ENCODE measurements at places on chromosomes 4 and X.
A peak's percentile ranks its signal among the peaks of the same experiment; 100 is the strongest.

DNA sequence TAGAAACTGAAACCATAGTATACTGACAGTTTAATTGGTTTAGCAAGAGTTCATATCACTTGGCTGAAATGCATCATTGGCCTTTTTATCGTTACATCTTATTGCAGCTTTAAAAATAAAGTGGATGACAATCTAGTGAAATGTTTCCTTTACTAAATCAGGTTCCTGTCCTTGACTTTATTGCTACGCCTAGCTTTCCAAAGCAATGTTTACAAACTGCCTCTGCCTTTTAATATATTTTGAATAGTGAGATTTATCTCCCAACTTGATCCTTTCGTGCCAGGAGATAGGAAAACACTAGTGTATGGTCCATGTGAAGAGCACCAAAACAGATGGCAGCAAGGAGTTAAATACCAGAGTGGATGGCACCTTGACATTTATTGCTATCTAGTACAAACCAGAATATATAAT is 67.0 kb downstream of the GPC3 start:
- DNase-seq = no peak

DNA sequence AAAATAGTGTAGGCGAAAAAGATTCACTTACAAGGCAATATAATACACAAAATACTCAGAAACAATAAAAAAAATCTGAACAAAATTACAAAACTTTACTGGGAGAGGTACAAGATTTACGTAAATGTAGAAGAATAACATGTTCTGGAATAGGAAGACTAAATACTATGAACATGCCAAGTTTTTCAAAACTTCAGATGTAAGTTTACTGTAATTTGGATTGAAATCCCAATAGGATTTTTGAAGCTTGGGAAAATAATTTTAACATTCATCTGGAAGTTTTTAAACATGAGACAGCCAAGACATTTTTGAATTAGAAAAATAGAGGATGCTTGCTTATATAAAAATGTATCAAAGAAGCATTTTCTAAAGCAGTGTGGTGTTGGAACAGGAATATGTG is 30.5 kb upstream of the CT83 start:
- DNase-seq = no peak

- DNase-seq = peak; percentile 20
Measured at GRCh38 chr4:16916719-16917337, 18.4 kb upstream of the LDB2 start.

DNA sequence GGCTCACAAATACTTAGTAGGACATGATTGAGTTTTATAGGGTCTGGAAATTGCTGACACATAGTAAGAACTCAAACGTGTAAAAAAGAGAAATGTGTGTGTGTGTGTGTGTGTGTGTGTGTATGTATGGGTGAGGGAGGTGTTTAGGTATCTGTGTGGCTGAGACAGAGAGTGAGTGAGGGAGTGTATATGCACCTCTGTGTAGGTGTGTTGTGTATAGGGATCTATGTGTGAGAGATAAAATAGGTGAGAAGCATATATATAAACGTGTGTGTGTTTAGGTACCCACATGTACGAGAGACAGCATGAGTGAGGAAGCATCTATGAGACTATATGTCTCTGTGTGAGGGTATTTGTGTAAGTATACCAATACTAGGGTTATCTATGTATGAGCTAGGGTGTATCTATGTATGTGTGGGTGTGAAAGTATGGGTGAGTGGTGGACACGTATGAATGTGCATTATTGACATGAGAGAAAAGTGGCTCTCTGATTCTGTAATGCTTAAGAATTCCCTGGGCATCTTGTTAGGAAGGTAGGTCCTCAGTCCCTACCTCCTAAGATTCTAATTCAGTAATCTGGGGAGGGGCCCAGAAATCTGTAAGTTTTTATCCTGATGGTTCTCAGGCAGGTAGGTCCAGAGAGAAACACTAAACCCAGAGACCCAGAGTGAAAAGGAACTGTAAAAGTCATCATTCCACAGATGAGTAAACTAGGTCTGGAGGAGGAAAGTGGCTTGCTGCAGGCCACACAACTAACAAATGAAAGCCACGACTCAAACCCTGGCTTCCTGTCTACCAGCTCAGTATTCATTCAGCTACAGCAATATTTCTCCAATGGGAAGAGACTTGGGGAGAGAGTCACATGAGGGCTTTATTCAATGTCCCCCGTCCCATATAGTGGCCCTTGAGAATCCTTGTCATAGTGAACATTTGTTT is 237.0 kb downstream of the IDS start:
- no peak for DNase-seq

DNA sequence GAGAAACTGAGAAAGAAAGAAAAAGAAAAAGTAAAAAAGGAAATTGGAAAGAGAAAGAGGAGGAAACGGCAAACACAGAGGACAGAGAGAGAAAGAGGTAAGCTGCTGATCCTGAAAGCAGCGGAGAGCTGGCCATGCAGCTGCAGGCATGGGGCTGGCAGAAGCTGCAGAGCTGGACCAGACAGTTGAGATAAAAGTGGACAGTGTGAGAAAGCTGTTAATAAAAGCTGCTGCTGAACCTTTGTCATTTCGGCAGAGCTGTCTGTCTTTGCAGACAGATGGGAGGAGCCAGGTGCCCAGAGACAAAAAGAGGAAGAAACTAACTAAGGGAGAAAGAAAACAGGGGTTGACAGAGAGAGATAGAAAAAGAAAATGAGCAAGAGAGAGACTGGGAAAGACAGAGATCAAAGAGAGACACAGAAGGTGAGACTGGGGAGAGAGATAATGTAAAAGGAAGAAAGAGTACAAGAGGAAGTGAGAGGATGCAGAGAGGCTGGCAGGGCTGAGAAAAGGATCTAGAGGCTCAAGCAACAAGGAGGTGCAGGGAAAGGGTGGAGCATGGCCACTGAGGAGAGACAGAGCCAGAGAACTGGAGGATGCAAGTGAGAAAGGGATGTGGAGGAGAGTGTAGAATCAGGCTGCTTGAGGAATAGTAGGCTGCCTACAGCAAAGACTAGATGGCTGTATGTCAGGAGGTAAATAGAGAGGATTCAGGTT is 376.8 kb upstream of the FGF16 start:
- no peak for DNase-seq

DNA sequence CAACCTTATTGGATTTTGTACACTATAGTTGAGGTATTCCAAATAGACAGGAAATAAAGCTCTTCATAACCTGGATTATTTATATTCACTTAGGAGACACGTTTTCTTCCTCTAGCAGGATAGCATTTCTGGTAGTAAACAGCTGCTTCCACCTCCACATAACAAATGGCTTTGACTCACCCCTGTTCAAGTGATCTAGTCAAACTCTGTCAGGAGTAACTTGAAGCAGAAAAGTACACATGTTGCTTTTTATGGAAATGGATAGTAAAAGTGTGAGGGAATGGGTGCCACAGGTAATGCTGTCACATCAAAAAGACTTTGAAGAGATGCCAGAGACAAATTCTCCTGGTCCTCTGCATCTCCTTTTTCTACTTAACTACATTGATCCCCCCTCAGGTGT is 258.7 kb upstream of the SLC7A11 start:
- no peak for DNase-seq

GRCh38 chr4:48651914-48652313 is 128.2 kb downstream of the FRYL start:
- DNase-seq = no peak
